ENCODE measurements at places on chromosomes 11 and 22. TPM values are rescaled to one million over a fixed set of nuclear protein-coding genes. Genes with fewer than 3 reads are reported as not detected.

IGLL1 gene
- not detected for polyA plus RNA-seq

C11orf97 gene
- not detected for polyA plus RNA-seq

TRPC6 gene
- polyA plus RNA-seq, result 4.5 TPM

RASD2 gene
- polyA plus RNA-seq, result 0.77 TPM

RPS6KA4 gene
- polyA plus RNA-seq, result 14.1 TPM

MRPL21 gene
- 51.7 TPM for polyA plus RNA-seq

PDE2A gene
- 0.64 TPM for polyA plus RNA-seq

ARFGAP2 gene
- polyA plus RNA-seq, result 38.4 TPM

GAB4 gene
- not detected for polyA plus RNA-seq

FADS1 gene
- polyA plus RNA-seq, result 11.8 TPM

TMEM45B gene
- not detected for polyA plus RNA-seq

CD151 gene
- polyA plus RNA-seq, result 860 TPM

OR56A1 gene
- polyA plus RNA-seq, result not detected

APIP gene
- polyA plus RNA-seq, result 20.0 TPM

SAA1 gene
- polyA plus RNA-seq, result 12.3 TPM

OR10AG1 gene
- polyA plus RNA-seq, result not detected

SCGB2A2 gene
- not detected for polyA plus RNA-seq

SLC17A6 gene
- not detected for polyA plus RNA-seq

FGF3 gene
- not detected for polyA plus RNA-seq

OR2AT4 gene
- polyA plus RNA-seq, result 0.88 TPM

OR52I1 gene
- not detected for polyA plus RNA-seq

C11orf16 gene
- polyA plus RNA-seq, result not detected

TPBGL gene
- not detected for polyA plus RNA-seq

SOX10 gene
- polyA plus RNA-seq, result not detected

CFAP300 gene
- 2.6 TPM for polyA plus RNA-seq

MUC5AC gene
- polyA plus RNA-seq, result 0.05 TPM

TYR gene
- polyA plus RNA-seq, result not detected

CCDC34 gene
- polyA plus RNA-seq, result 3.8 TPM

KIF18A gene
- 0.05 TPM for polyA plus RNA-seq

STK33 gene
- 0.10 TPM for polyA plus RNA-seq

C11orf87 gene
- polyA plus RNA-seq, result not detected

PHLDB1 gene
- polyA plus RNA-seq, result 290 TPM

SEC14L2 gene
- 13.3 TPM for polyA plus RNA-seq

IGSF9B gene
- polyA plus RNA-seq, result 29.7 TPM

CRYBB2 gene
- 2.8 TPM for polyA plus RNA-seq

CYP2D6 gene
- 1.8 TPM for polyA plus RNA-seq

MPZL3 gene
- 0.38 TPM for polyA plus RNA-seq

RIBC2 gene
- not detected for polyA plus RNA-seq

FAM181B gene
- polyA plus RNA-seq, result 1.8 TPM

NARS2 gene
- polyA plus RNA-seq, result 10.2 TPM

CALCB gene
- polyA plus RNA-seq, result not detected

OR52N1 gene
- polyA plus RNA-seq, result not detected

NCF4 gene
- 6.5 TPM for polyA plus RNA-seq

ELFN2 gene
- not detected for polyA plus RNA-seq

TRIM29 gene
- polyA plus RNA-seq, result 0.13 TPM

TRIM6 gene
- polyA plus RNA-seq, result 3.6 TPM
